Activated CD4-positive, alpha-beta T cell treated with anti-CD3 and anti-CD28 coated beads for 36 hours (primary cell): ENCODE measurements at places on chromosomes 6 and 20. TPM values are rescaled to one million over a fixed set of nuclear protein-coding genes. Genes with fewer than 3 reads are reported as not detected.

DEFB125 gene
- not detected for total RNA-seq

DNA sequence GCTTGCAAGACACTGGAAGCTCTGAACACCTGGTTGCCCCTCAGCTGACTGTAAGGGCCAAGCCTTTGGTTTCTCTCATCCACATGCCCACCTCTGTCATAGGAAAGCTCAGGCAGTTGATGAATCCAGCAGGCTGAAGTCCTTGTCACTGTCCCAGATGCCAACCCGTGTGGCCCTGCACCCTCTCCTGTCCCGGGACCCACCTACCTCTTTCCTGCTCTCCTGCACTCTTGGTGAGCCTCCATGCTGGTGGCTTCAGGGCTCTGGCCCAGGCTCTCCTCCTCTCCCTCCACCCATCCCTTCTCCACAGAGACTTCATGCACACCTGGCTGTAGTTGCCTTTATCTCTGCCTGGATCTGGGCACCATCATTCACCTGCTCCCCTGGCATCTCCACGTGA is 4.0 kb upstream of the GID8 start:
- DNase-seq, result no peak

- no peak for DNase-seq
Measured at GRCh38 chr6:113920663-113921267, 50.2 kb downstream of the HDAC2 start.

- no peak for DNase-seq
Measured at GRCh38 chr6:14380086-14380820, 262.7 kb downstream of the CD83 start.

REM1 gene
- total RNA-seq, result not detected

RHAG gene
- total RNA-seq, result not detected

RAET1E gene
- total RNA-seq, result not detected

DNA sequence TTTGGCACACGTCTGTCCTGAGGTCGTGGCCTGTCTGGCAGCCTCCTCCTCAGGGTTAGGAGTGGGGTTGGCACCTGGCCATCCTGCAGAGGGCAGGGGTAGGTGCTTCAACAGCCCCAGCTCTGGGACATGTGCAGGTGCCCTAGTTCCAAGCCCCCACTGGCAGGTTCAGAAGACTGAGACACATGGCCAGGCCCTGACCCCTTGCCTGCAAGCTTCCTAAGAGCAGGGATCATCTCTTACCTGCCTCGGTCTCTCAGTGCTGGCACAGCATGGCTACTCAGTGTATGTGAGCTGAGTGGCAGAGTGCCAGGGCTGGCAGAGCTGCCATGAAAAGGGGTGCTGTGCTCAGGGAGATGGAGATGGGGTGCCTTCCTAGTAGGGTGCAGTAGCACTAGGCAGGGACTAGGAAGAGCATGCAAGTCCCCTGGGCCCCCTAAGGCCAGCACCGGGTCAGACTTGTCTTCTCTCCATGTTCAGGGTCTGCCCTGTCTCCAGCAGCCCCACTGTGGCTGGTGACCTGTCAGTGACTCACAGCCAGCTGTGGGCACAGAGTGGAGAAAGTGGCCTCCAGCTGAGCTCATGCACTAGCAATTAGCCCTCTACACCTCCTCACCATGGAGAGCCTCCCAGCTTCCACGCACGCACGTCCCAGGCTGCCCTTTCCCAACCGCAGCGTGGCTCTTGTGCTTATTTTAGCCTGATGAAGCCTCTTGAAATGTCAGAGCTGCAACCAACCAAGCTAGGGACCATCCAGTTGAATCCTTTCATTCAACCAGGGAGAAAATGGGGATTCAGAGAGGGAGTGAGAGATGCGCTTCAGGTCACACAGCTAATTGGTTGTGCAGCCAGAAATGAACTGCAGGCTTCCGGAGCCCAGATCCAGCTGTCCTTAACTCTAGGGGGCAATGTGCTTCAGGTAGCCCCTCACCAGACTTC is 116.6 kb downstream of the MRPL14 start:
- DNase-seq, result peak; percentile 24

DNA sequence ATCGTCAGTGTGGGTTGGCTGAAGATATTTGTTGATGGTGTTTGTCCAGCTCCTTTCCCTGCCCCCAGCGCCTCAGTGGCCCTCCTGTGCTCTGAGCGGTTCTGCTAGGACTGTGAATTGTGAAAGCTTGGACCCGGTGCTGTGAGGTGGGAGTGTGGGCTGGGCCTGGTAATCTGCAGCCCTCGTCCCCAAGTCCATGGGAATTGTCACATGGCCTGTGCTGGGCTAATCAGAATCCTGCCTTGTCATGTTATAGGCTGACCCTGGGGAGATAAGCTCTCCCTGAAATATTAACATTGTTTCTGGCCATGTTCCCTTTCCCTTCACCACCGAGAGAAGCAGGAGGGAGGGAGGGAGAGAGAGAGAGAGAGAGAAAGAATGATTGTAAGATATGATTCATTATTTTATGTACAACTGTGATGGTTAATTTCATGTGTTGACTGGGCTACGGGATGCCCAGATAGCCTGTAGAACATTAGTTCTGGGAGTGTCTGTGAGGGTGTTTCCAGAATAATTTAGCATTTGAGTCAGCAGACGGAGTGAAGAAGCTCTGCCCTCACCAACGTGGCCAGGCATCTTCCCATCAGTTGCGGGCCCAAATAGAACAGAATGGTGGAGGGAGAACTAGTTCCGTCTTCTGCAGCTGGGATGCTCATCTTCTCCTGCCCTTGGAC is 62.4 kb downstream of the TFAP2C start:
- no peak for DNase-seq

CDH22 gene
- not detected for total RNA-seq

DNA sequence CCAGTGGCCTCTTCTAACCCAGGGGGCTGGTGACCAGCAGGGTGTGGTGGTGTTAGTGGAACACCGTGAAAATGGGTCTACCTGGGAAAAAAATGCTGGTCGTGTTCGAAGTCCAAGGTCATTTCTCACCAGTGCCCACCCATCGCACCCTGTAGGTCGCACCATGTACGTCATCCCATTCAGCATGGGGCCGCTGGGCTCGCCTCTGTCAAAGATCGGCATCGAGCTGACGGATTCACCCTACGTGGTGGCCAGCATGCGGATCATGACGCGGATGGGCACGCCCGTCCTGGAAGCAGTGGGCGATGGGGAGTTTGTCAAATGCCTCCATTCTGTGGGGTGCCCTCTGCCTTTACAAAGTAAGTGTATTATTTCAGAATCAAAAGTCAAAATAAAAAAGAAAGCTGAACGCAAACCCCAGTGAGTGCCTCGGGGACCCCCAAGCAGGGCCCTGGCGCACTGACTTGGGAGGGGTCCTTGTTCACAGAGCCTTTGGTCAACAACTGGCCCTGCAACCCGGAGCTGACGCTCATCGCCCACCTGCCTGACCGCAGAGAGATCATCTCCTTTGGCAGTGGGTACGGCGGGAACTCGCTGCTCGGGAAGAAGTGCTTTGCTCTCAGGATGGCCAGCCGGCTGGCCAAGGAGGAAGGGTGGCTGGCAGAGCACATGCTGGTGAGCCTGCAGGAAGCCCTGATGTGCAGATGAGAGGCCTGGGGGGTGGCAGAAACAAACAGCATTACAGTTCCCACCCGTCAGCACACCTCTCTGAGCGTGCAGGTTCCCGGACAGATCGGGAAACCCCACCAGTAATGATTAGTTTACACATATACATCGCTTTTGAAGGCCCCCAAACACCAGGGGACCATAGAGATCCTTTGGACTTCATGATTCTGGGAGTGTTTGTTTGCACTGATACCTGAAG is 1.9 kb downstream of the PCK1 start:
- DNase-seq, result no peak

DNA sequence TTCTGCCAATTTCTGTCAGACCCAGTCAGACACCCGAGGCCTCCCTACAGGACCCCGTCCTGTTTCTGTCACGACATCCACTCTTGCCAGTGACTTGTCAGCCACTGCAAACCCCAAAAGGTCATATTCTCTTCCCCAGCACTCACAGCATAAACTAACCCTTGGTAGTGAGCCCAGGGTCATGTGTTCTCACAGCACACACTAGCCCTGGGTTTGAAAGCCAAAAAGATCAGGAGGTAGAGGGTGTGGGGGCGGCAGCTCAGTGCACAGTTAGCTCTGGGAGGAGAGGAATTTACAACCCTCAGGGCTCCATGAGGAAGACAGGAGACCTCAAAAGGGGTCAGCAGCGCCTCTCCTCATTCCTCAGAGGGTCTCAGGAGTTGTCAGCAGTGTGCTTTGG is 9.9 kb upstream of the SNX9 start:
- no peak for DNase-seq

DNA sequence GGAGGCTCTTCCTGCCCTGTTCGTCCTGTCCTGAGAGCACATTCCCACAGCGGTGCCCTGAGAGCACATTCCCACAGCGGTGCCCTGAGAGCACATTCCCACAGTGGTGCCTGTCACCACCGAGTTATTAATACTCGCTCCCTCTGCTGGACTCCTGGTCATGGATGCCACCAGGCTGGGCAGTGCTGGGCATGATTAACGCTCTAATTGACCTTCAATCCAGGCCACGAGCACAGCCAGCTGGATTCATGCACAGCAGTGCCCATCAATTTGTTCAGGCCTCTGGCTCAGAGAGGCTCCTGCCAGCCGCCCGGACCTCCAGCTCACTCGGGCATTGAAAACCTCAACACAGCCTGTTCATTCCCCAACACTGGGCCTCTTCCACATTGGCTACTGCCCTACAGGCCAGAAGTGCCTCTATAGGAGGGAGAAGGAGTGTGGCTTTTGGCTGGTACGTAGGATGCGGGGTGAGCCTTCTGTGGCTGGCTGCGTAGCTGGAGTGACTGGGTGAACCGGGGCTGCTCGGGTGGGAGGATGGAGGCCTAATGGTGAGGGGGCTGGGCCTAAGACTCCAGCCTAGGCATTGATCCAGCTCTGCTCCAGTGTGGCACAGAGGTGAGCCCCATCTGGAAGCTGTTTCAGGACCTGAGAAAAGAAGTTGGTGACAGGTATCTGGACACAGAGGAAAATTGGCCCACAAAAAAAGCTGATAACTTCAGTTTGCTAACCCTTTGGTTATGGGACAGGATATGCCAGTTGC is 9.3 kb downstream of the IP6K3 start:
- DNase-seq, result no peak

DNA sequence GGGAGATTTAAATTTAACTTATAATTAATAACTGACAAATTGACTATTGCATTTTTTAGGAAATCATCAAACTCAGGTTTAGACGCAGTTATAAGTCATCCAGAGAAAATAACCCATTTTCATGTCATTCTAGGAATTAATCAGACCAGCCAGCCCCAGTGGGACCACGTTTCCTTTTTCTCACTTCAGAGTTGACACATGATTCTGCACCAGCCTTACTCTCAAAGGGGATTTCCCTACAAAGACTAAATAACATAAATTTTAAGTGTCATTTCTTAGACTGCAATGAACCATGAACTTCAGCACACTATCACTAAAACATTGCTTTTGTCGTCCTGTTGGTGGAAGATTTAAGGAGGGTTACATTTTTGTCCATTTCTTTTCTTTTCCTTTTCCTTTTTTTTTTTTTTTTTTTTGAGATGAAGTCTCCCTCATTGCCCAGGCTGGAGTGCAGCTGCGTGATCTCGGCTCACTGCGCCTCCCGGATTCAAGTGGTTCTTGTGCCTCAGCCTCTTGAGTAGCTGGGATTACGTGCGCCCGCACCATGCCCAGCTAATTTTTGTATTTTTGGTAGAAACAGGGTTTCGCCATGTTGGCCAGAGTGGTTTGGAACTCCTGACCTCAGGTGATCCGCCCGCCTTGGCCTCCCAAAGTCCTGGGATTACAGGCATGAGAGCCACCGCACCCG is 3.6 kb downstream of the IPCEF1 start:
- peak; percentile 78 for DNase-seq
